Cerebellar cortex (tissue), 1 donor: ENCODE measurements at places on chromosomes 4 and X.

DNA sequence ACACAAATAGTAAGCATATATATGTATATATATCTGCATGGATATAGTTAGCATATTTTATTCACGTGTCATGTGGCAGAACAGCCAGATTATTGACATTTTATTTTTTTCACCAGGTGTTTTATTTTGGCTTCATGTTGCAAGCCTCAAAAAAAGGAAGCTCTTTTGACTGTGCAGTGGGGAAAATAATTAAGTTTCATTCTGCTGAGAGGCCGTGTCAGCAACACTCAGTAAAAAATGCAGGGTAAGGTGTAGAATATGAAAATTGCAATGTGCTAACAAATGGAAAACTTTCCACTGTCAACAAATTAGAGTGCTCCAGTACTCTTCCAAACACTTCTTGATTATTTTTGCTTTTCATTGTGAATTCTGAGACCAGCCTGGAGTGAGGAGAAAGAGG is 511.5 kb downstream of the GLUD2 start:
- no peak for DNase-seq

- no peak for DNase-seq
Measured at GRCh38 chr4:189001971-189002450, 862.8 kb downstream of the TRIML1 start.

- no peak for DNase-seq
Measured at GRCh38 chrX:41653125-41653524, 35.6 kb upstream of the GPR34 start.

DNA sequence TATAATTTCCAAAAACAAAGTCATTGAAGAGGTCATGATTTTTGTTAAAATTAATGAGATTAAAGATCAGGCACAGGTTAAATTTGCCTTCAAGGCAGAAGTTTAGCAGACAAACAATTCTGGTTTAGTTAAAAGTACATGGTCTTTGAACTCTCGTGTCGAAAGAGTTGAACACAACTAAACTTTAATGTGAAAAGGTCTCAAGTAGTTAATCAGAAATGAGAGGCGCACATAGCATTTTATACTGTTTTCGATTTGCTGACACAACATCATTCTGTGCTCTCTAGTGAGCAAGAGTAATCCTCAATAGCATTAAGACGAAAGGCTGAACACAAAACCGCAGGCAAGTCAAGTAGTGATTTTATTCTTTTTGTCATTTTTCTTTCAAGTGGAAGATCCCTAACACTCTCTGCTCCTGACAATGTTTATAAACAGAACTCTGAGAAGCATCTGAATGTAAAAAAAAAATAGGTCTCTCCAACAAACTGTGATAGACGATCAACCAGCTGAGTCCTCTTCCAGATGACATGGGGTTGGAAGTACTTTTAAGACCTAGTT is 49.8 kb downstream of the SH3RF1 start:
- DNase-seq = no peak

- DNase-seq = no peak
Measured at GRCh38 chr4:174611792-174612191, 89.5 kb upstream of the HPGD start.

DNA sequence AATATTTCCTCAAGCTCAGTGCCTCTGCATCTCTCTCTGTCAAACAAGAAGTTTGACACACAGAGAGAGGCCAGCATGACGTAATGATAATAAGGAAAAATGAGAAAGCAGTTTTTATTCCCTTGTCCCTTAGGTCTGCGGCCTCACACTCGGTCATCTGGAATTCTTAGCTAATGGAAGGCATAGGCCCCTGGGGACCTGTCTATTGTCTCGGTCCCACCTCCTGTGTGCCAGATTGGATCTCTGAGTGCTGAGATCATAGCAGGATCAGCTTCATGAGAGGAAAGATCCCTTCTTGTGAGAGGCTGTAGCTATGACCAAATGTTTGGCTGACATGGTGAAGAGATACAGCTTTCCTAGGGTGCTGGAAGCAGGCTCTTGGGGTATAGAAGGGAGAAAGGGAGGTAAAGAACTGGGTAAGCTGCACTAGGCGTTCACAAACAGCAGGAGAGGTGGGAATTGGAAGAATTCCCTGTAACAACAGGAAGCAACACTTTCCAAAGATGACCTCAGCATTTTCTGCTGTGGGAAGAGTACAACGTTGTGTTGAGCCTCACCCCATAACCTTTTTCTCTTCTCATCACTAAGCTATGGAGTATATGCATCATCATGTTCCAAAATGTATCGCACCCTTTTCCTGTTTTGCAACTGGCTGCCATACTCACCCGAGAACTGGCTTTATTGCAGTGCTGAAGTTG is 20.2 kb downstream of the TMEM31 start:
- peak; percentile 44 for DNase-seq

DNA sequence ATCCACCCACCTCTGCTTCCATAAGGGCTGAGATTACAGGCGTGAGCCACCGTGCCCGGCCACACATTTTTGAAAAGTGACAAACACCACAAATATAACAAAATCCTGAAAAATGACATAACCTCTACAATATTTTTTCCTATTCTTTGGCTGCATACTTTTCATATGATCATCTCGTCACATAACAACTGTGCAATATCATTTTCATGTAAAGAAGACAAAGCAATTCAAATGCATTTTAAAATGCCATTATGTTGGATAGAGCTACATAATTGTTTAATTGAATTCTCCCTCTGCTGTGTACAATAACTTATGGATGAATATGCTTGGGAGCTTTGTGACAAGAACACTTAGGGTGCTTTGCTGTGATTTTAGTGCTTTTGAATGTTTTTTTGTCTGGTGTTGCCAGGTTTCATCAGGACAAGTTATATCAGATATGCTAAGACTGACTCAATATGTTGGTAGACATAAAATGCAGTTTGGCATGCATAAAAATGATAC is 132.9 kb downstream of the CHIC2 start:
- DNase-seq = no peak
